Lower lobe of right lung (tissue), 2 donors: ENCODE measurements at places on chromosomes 1 and 21. TPM values are rescaled to one million over a fixed set of nuclear protein-coding genes. Genes with fewer than 3 reads are reported as not detected.

The CFAP126 gene
- total RNA-seq: 8.0 TPM

The PTGS2 gene
- 15.5 TPM for total RNA-seq

The MYBPH gene
- not detected for total RNA-seq

The ROR1 gene
- 15.8 TPM for total RNA-seq

- no peak for DNase-seq
Observed at GRCh38 chr1:224785040-224785328, 144.5 kb upstream of the DNAH14 start.

GRCh38 chr1:214107322-214108096 is 119.7 kb downstream of the PROX1 start:
- no peak for DNase-seq

DNA sequence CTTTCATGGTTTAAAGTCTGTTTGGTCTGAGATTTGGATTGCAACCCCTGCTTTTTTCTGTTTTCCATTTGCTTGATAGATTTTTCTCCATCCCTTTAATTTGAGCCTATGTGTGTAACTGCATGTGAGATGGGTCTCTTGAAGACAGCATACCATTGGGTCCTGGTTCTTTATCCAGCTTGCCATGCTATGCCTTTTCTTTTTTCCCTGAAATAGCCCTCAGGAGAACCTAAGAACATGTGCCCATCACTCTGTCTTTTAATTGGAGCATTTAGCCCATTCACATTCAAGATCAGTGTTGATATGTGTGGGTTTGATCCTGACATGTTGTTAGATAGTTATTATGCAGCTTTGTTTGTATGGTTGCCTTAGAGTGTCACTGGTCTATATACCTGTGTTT is 21.7 kb upstream of the DENND1B start:
- no peak for DNase-seq

DNA sequence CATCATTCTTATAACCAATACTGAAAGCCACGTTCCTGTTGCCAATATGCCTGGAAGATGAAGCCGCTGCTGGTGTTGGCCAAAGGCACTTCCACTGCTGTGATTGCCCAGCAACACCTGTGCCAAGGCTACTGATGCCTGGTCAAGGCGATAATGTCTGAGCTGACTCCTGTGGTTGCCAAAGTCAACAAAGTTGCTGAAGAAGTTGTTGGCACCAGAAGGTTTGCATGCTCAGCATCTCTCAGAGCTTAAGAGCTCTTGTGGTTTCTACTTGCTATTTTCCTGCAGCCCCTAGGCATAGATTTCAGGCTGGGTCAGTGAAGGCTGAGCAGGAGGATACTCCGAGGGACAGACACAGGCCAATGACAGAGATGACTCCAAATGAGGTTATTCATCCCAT is 63.4 kb upstream of the RAB3GAP2 start:
- peak; percentile 72 for DNase-seq

GRCh38 chr1:205929496-205930194 is 13.6 kb downstream of the SLC26A9 start:
- DNase-seq: no peak

DNA sequence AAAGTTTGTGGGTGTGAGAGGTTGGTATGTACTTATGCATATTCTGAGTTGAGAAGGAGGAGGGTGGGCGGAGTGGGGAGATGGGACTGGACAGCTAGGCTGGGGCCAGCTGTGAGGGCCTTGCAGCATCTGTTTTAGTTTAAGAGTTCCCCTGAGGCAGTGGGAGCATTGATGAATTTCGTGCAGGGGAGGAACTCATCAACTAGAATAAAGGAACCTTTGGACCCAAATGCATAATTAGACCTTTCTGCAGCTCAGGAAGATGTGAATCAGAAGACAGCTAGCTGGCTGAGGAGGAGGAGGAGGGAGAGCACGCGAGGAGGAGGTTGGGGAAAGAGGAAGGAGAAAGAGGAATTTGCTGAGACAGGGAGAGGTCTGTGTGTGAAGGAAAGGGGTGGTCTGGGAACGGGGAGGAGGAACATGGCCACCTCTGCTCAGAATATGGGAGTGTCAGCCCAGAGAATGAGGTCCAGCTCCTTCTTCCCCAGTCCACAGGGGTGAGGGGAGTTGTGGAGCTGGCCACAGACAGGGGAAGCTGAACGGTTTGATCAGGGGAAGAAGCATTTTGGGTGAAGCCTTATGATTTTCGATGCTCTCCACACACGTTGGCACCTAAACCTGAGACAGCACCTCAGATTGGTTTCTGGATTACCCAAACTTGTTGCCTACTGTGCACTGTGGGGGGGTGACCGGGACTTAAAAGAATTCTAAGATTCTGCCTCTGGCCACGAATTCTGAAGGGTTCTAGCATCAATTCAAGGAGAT is 27.7 kb downstream of the MYOG start:
- DNase-seq: no peak

GRCh38 chr1:202130816-202131522 is 8.3 kb downstream of the GPR37L1 start:
- no peak for DNase-seq

- DNase-seq: peak; percentile 28
Observed at GRCh38 chr1:5725406-5725805, 266.8 kb downstream of the NPHP4 start.

GRCh38 chr1:115419571-115419970 is 81.5 kb upstream of the NGF start:
- no peak for DNase-seq

- DNase-seq: no peak
Observed at GRCh38 chr1:30336550-30337323, 386.6 kb downstream of the MATN1 start.
